ENCODE measurements at places on chromosomes 3 and 15.

GRCh38 chr15:32688151-32688639 lies 29.6 kb upstream of the GREM1 start:
- no peak for DNase-seq

DNA sequence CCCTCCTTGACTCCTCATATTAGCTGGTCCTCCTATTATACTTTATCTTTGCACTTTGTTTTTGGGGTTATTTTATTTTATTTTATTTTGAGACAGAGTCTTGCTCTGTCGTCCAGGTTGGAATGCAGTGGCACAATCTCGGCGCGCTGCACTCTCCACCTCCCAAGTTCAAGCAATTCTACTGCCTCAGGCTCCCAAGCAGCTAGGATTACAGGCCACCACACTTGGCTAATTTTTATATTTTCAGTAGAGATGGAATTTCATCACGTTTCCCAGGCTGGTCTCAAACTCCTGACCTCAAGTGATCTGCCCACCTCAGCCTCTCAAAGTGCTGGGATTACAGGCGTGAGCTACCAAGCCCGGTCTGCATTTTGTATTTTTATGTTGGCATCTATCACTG lies 126.7 kb downstream of the FOXB1 start:
- no peak for DNase-seq

DNA sequence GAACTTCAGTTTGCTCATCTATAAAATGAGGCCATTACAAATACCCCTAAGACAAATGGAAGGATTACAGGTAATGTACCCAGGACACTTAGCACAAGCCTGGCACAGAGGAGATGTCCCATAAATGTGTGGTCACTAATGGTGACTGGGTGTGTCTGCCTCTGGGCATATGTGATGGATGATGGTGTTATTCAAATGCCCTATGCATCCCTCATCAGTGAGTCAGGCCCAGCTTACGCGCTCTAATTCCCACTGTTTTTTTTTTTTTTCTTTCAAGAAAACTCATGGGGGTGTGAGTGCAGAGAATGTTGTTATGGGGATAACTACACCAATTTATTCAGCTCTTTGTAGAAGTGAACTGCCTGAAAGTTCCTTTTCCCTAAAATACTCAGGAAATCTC lies 23.6 kb upstream of the KIF23 start:
- no peak for DNase-seq

DNA sequence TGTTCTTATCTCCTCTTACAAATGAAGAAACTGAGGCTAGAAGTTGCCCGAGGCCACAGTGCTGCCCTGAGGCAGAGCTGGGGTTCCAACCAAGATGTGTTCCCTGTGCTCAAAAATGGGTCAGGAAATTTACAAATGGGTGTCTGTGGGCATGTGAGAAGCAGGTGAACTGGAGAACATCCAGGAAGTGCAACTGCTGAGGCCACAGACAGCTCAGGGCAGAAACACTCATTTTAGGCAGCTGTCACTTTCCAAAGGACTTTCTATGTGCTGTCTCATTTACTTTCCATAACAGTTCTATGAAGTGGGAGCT lies 47.2 kb upstream of the ATP2B2 start:
- no peak for DNase-seq

DNA sequence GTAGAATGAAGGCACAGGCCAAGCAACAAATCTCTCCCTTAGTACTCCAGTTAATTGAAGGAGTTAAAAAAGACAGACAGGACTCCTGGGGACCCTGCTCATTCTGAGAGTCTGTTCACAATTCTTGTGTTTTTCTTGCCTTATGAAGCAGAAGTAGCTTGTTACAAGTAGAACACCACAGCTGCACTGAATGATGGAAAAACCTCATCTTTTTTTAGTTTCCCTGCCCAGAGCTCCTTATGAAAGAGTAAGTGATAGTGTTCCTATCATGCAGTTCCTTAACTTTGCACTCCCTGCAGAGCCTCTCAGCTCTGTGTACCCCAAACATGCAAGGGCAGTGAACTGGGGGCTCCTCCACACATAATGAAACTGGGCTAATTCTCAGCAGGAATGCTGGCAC lies 95.5 kb downstream of the ALDH1A2 start:
- no peak for DNase-seq

DNA sequence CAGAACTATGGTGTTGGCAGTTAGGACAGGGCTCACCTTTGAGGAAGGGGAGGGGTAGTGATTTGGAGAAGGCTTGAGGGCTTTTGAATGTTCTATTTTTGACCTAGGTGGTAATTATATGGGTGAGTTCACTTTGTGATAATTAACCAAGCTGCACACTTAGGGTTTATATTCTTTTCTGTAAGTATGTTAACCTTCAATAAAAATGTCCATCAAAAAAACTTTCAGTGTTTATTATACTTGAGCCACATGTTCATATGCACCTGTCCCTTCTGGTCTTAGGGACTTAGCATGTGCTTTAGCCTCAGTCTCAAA lies 28.4 kb downstream of the PDE8A start:
- no peak for DNase-seq

DNA sequence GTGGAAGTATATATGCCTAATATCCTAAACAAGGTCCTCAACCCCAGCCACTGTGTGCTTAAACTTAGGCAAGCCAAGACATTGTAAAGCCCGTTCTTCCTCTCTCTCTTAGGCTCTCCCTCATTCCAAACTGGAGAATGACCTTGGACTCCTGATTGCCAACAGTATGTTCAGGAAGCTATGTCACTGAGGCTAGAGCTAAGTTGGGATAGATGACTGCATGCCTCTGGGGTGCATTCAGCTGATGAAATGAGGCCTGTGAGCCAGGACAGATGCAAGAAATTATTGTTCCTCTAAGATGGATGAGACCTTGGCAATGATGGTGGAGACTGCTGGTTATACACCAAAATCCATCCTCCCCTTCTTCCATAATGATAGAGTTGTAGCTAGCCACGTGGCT lies 27.9 kb upstream of the TBC1D21 start:
- DNase-seq: no peak

GRCh38 chr3:29153811-29154210 lies 127.1 kb upstream of the RBMS3 start:
- DNase-seq: peak; percentile 93

DNA sequence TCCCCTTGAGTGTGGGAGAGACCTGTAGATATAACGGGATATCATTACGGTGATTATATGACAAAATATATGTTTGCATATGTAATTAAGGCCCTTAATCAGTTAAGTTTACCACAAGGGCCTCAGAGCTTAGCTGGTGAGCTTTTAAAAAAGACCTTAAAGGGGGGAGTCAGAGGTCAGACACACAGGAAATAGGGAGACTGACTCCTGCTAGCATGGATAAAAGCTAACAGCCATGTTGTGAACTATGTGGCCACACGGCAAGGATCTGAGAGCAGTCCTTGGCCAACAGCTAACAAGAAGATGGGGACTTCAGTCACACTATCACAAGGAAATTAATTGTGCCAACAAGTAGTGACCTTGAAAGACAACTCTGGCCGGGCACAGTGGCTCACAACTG lies 3.1 kb downstream of the STAG1 start:
- DNase-seq: no peak

- peak; percentile 21 for DNase-seq
Observed at GRCh38 chr15:94370936-94371285, 139.6 kb downstream of the MCTP2 start.

DNA sequence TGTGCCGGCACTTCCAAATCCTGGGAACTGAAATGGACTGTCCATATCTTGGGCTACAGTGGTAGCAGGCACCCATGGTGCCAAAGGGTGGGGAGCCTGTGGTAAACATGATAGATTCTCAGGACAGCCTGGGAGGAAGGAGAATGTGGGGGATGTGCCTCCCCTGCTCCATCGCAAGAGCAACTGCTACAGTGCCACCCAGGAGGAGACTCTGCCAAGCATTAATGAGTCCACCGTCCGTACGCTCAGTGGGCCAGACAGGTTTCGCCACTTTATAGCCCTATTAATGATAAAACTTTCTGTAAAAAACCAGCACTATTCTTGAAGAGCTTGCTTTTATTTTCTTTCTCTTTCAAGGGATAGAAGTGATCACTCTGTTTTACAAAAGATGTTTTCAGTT lies 75.2 kb downstream of the FMN1 start:
- no peak for DNase-seq

GRCh38 chr3:82561784-82562183 lies 800.3 kb upstream of the GBE1 start:
- DNase-seq: no peak

DNA sequence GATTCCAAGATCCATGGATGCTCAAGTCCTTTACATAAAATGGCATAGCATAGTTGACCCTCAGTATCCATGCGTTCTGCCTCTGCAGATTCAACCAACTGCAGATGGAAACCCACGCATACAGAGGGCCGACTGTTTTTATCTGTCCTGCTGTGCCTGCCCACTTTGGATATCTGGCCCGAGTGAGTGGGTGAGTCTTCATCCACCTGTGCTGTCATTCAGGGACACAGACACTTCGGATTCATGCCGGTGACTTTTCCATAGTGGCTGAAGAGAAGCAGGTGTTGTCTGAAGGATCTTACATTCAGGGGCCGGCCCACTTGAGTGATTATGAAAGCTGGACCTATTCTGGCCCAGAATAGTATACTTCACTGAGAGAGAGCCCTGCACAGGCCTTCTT lies 85.1 kb downstream of the RYR3 start:
- DNase-seq: no peak

DNA sequence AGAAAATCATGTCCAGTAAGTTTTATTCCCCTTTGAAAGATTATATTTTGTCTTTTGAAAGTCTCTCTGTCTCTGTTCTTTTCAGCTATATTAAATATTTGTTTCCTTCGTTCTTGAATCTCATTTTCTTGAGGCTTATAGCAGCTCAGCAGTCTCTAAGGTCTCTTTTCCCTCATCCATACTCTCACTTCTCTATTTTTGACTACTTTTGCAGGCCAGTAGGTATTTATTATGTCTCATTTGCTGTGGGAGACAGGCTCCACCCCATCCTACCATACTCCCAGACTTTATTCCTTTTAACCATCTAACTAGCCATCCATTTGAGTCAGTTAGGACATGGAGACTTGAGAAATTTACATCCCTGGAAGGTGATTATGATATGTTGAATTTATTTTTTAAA lies 71.0 kb downstream of the FILIP1L start:
- DNase-seq: no peak

DNA sequence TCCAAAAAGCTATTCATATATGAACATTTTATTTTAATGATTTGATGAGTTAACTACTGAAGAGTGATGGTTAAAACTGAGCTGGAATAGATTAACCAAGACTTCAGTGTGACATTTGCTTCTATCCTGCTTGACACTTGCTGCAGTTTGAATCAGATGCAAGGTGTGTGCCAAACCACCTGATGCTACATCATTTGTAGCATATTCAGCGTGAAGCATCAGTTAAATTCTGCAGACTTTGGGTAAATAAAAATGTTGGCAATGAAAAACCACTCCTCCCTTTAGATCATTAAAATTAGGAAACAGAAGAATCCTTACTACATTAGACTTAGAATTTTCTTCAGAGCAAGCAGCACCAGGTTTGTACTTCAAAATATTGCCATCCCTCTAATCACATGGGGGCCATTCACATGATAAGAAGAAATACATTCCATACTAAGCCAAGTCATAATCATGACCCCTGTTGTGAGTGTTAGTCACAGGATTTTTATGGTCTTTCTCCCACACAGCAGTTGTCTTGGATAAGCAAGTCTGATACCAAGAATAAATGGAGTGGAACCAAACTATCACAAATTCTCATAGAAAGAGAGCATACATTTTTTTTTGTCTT lies 160.7 kb upstream of the TNIK start:
- no peak for DNase-seq

- no peak for DNase-seq
Observed at GRCh38 chr3:188266562-188267274, 112.8 kb downstream of the LPP start.

DNA sequence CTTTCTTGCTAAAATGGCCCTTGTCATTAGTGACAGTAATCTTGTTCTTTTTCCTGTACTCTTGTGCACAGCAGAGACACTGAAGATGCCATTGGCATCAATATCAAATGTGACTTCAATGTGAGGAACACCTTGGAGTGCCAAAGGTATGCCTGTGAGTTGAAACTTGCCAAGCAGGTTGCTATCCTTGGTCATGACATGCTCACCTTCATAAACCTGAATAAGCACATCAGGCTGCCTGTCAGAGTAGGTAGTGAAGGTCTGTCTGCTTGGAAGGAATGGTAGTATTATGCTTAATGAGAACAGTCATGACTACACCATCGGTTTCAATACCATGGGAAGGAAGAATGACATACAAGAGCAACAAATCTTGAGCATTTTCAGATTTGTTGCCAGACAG lies 6.3 kb upstream of the RAB5A start:
- no peak for DNase-seq

- peak; percentile 84 for DNase-seq
Observed at GRCh38 chr3:32374788-32375595, 16.7 kb upstream of the CMTM7 start.

DNA sequence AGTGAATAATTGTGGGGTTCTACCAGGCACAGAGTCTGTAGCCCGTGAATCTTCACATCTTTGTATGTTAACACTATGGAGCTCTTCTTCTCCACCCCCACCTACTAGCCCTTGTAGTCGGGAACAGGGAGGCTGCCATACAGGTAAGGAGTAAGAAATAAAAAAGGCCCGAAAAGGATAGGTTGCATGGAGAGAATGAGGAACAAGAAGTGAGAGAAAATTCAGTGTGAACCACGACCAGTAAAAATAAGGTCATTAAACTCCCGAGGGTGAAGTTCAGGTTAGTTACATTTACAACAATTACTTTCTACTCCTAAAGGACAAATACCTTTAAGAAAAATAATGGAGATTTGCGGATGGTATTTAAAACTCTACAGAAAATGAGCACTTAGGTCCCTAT lies 53.3 kb downstream of the OSBPL10 start:
- no peak for DNase-seq

- no peak for DNase-seq
Observed at GRCh38 chr3:78926523-78926922, 841.3 kb downstream of the ROBO1 start.

Measured in Kasumi-1 (cell line).